ENCODE measurements at places on chromosomes 6 and 20.

DNA sequence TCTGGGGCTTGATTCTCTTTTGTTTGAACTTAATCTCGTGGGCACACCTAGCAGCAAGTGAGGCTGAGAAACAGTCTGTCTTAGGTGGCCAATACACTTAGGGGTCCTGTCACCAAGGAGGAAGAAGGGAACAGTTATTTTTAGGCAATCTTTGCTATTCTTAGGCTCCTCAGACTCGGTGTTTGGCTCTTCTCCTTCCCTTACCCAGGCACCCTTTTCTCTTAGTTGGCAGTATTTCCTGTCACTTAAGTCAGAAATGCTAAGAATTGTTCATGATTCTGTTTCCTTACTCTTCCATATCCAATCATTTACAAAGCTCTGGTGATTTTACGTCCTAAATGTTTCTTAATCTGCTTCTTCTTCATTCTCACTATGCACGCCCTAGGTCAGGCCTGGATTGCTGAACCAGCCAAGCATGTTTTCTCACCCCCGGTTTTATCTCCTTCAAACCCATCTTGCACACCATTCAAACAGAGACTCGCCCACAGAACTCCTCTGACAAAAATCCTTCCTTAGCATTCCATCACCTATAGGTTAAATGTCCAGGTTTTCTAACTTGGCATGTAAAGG lies 45.2 kb upstream of the TMEM217 start:
- DNase-seq = no peak

GRCh38 chr20:58709703-58710039 lies 17.1 kb downstream of the NPEPL1 start:
- DNase-seq = no peak

- peak; percentile 29 for DNase-seq
These were observed 212.5 kb downstream of the GJA1 start for GRCh38 chr6:121647905-121648304.

DNA sequence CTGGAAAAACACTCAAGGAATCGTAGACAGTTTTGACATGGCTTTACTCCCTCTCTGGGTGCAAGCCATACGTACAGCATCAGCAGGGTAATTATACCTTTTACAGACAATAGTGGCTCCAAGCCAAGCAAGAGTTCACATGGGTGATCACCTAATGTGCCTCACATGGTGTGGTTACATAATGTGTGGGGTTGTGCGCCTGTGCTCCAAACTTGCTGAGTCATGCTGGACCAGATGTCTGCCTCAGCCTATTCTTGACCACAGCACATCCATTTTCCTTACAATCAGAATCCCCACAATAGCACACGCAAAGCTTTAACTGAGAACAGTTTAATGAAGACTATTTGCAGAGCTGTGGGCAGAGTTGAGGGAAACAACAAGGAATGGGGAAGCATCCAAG lies 74.5 kb downstream of the ALDH8A1 start:
- no peak for DNase-seq

GRCh38 chr6:119683031-119683430 lies 333.5 kb upstream of the MAN1A1 start:
- no peak for DNase-seq

DNA sequence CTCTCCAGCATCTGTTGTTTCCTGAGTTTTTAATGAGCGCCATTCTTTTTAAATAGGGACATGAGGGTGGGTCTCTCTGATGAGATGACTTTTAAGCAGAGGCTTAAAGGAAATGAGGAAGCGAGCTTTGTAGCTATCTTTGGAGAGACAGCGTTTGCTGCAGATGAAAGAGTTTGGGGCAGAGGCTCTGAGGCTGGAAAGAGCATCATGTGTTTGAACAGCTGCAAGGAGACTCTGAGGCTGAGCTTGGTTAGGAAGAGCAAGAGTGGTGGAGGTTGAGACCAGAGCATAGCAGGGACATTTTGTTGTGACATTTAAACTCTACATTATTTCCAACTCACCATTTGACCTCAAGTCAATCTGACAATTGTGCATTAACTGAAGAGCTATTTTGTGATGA lies 38.3 kb upstream of the TMX4 start:
- DNase-seq = no peak

- DNase-seq = no peak
These were observed 70.7 kb downstream of the PDE7B start for GRCh38 chr6:135922174-135922573.

- no peak for DNase-seq
These were observed 7.3 kb upstream of the TGM2 start for GRCh38 chr20:38172408-38172807.

- DNase-seq = no peak
These were observed 87.0 kb downstream of the SERAC1 start for GRCh38 chr6:158080849-158081656.

GRCh38 chr6:2434116-2434515 lies 188.7 kb upstream of the GMDS start:
- DNase-seq = no peak

DNA sequence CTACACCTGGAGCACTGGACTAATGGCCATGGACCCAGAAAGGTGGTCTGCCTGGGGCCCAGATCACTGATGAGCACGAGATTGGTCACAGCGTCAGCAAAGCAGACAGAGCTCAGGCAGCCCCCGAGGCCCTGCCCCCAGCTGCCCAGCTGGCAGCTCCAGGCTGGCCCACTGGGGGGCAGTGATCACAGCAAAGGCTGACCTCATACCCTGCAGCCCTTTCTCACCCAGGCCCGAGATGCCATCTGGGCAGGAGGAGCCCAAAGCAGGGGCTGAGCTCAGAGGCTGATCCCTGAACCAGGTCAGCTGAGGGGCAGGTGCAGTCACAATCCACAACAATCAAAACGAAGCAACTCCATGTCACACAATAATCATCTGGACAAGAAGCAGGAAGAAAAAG lies 4.1 kb downstream of the MAP1LC3A start:
- peak; percentile 36 for DNase-seq

- peak; percentile 7 for DNase-seq
These were observed 85.7 kb upstream of the FOXC1 start for GRCh38 chr6:1524040-1524480.

- no peak for DNase-seq
These were observed 213.7 kb downstream of the SYNE1 start for GRCh38 chr6:152423216-152424103.

DNA sequence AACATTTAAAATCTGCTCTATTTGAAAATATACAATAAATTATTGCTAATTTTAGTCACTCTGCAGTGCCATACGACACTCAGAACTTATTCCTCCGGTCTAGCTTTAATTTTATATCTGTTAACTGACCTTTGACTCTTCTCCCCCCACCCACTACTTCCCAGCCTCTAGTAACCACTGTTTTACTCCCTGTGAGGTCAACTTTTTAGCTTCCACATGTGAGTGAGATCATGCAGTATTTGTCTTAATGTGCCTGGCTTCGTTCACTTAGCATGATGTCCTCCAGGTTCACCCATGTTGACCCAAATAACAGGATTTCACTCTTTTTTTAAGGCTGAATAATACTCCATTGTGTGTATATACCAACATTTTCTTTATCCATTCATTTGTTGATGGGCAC lies 80.8 kb downstream of the RPP40 start:
- no peak for DNase-seq

DNA sequence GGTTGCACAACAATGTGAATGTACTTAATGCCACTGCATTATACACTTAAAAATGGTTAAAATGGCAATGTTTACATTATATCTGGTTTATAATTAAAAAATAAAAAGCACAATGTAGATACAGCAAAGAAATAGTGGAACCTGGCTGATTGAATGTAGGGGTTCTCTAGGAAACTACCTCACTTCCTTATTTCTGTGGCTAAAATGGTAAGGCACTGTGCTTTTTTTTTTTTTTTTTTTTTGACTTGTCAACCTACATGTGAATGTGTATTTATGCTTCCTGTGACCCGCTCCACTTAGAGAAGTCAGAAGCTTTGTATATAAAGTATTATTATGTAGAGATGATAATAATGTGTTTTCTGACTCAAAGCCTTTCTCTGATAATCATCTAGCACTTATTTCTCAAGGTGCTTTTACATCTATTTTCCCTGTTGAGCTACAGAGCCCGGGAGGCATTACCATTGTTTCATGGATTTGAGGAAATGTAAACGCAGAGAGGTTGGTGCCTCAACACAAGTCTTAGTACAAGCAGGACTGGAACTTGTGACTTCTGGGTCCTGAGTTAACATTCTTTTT lies 55.0 kb downstream of the SOX4 start:
- DNase-seq = no peak

All from putamen (tissue), 1 donor.